Cardiac muscle cell (in vitro differentiated cells and primary cell): ENCODE measurements at places on chromosomes 12 and 14. TPM values are rescaled to one million over a fixed set of nuclear protein-coding genes. Genes with fewer than 3 reads are reported as not detected.

DNA sequence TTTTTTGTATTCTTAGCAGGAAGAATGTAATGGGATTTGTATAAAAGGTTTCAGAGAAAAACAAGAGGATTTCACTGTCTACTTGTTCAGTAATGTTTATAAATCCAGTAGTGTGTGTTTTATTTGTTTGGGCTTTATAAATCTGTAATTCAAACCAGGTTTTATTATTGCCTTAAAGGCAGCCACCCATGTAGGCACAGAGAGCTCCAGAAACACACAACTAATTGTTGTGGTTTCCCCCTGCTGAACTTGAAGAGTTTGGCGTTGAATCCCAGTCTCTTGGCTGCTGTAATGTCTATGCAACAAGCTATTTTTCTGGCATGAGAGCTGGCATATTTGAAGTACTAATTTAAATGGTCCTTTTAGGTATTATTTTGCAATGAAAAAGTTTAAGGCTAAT is 63.4 kb upstream of the SLCO1C1 start:
- no peaks in the 10 kb centered on the region for H3K27me3 ChIP-seq
- H3K4me1 ChIP-seq: peaks cover 29% of the 10 kb centered on the region
- H3K36me3 ChIP-seq: no peaks in the 10 kb centered on the region
- no peak overlapping the region for H3K4me3 ChIP-seq

DNA sequence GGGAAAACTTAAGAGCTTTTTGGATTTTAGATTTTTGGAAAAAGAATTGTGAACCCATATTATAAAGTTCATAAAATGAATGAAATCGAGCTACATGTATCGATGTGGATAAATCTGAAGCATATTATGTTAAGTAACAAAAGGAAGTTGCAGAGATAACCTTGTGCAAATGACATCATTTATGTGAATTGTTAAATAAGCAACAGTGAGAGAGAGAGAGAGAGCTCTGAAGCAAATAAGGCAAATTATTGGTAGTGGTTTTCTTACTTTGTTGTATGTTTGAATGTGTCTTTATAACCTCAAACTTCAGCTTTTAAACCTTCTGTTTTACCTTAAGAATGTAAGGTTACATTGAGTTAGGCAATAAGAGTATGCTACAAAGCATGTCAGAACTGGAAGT is 78.8 kb downstream of the ERC1 start:
- H3K4me3 ChIP-seq: no peak overlapping the region
- no peaks in the 10 kb centered on the region for H3K27me3 ChIP-seq
- no peaks in the 10 kb centered on the region for H3K4me1 ChIP-seq
- H3K27ac ChIP-seq: no peak overlapping the region
- no peak for DNase-seq

DNA sequence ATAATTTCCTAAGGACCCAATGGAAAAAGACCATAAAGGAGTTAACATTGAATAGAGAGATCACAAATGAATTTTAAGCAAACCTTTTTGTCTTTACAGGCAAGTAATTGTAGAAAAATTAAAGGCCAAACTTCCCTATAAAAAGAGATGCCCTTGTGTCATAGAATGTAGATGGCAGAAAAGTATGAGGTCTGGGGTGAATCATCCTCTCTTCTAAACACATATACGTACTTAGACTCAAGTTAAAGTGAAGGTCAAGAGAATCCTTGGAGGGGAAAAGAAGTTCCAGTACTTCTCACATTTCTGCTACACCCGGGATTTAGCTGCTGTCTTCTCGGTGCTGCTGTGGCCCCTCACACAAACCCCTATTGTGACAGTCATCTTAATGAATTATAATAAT is 116.2 kb upstream of the ARID2 start:
- DNase-seq: no peak
- no peaks in the 10 kb centered on the region for H3K4me1 ChIP-seq
- H3K4me3 ChIP-seq: no peak overlapping the region
- H3K27ac ChIP-seq: no peak overlapping the region
- no peaks in the 10 kb centered on the region for H3K27me3 ChIP-seq

- no peaks in the 10 kb centered on the region for H3K4me1 ChIP-seq
- no peaks in the 10 kb centered on the region for H3K27me3 ChIP-seq
- H3K4me3 ChIP-seq: no peak overlapping the region
These were observed 58.2 kb upstream of the STRN3 start for GRCh38 chr14:31084385-31084784.

DNA sequence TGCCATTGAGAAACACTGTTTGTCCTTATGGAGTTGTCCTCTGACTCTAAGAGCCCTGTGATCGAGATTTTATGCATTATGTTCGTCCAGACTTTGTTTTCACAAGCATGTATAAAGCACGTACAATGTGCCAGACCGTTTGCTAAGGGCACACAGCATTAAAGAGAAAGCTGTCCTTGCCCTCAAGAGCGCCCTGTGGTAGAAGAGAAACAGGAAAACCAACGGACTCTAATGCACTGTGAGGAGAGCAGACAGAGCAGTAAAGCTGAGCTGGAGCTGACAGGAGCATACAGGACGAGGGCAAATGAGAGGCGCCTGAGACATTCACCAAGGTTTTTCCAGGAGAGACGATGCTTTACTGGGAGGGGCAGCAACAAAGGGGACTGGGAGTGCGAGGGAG is 66.2 kb upstream of the OVCH1 start:
- no peaks in the 10 kb centered on the region for H3K36me3 ChIP-seq
- H3K27ac ChIP-seq: peak overlapping the region; percentile 52
- H3K4me3 ChIP-seq: no peak overlapping the region
- H3K4me1 ChIP-seq: peaks cover 39% of the 10 kb centered on the region
- no peaks in the 10 kb centered on the region for H3K27me3 ChIP-seq
- DNase-seq: no peak

GRCh38 chr12:69694123-69694522 is 5.0 kb downstream of the BEST3 start:
- H3K4me3 ChIP-seq: no peak overlapping the region
- no peak for DNase-seq
- H3K36me3 ChIP-seq: no peaks in the 10 kb centered on the region
- no peak overlapping the region for H3K27ac ChIP-seq

DNA sequence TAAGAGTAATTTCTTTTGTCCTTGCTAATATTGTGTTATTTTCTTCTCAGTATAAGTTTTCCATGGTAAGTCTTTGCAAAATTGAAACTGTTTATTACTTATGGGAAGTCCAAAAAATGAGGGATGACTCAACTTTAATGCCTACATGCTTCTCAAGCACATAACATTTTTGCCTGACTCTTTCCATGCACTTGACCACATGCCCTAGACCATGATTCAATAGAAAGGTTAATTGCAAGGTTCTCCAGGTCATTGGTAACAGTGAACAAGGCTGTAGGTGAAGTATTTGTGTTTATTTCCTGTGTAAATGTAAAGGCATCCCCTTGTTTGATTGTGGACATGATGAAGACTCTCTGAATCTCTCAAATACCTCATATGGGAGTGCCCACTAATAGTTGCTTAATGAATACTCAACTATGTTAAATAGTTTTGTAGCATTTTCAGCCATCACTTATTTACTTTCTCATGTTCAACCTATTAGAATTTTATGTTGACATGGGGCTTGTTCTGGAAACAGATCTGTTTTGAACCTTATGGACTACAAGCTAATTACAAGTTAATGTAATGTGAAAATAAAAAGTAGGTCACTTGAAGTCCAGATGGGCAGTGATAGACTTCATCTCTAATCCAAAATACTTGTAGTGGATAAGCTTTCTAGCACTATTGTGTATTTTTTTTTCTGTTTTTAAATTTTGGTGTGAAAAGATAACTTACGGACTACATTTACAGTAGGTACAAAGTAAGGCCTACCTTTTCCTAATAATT is 131.7 kb downstream of the TMTC2 start:
- no peak overlapping the region for H3K27ac ChIP-seq
- no peak overlapping the region for H3K4me3 ChIP-seq
- H3K4me1 ChIP-seq: peaks cover 5% of the 10 kb centered on the region

GRCh38 chr12:59763835-59764234 is 168.0 kb downstream of the SLC16A7 start:
- no peaks in the 10 kb centered on the region for H3K4me1 ChIP-seq
- H3K36me3 ChIP-seq: no peaks in the 10 kb centered on the region
- no peaks in the 10 kb centered on the region for H3K27me3 ChIP-seq
- H3K4me3 ChIP-seq: no peak overlapping the region
- no peak overlapping the region for H3K27ac ChIP-seq

DNA sequence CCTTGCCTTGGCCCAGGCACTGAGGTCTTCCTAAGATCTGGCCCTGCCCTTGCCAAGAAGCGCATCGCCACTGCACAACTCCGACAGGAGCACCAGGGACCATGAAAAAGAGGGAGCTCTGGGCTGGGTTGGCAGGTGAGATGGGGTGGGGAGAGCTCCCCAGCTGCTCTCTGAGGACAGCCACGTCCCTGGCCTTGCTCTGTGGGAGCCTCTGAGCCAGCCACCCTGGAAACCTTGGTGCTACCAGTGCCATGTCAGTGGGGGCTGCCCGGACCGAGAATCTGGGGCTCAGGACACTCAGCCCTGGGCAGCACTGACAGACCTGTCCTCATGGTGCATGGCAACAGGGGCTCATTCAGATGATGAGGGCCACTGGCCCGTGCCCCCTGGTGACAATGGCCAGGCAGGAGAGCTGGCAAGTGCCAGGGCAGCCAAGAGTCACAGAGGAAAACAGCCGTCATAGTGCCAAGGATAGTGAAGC is 134.8 kb downstream of the ZFP36L1 start:
- DNase-seq: no peak
- H3K27me3 ChIP-seq: no peaks in the 10 kb centered on the region

DNA sequence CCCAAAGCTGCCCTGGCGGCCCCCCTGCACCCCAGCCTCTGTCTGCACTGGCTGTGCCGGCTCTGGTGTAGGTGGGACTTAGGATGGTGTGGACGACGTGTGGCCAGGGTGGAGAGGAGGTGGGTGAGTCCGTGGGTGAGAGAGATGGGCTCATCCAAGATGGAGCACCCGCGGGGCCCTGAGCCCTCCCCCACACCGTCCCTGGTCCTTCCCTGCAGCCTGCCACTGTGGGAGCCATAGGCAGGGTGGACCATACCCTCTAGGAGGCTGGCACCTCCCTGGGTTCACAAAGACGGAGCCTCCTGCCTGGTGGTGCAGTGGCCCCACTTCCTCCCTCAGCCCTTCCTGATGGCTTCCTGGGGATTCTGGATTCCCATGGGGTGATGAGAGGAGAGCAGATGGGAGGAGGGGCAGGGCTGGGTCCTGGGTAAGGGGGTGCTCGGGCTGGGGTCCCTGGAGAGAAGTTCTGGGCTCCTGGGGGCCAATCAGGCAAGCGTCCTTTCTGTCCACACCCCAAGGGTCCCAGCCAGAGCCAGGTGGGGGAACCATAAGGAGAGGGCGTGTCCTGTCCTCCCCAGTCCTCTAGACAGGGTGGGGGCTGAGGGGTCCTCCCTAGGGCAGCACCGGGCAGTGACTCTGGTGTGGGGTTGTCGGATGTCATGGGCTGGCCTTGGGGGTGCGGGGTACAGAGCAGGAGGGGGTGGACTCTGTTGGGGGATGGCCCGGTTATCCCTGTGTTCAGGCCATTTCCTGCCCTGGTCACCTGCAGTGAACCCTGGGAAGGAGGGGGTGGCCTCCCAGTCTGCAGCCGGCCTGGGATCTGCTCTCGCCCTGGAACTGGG is 384.8 kb downstream of the TMEM121 start:
- no peak overlapping the region for H3K4me3 ChIP-seq
- no peak overlapping the region for H3K27ac ChIP-seq
- no peaks in the 10 kb centered on the region for H3K36me3 ChIP-seq
- H3K4me1 ChIP-seq: no peaks in the 10 kb centered on the region
- no peaks in the 10 kb centered on the region for H3K27me3 ChIP-seq
- DNase-seq: no peak

DNA sequence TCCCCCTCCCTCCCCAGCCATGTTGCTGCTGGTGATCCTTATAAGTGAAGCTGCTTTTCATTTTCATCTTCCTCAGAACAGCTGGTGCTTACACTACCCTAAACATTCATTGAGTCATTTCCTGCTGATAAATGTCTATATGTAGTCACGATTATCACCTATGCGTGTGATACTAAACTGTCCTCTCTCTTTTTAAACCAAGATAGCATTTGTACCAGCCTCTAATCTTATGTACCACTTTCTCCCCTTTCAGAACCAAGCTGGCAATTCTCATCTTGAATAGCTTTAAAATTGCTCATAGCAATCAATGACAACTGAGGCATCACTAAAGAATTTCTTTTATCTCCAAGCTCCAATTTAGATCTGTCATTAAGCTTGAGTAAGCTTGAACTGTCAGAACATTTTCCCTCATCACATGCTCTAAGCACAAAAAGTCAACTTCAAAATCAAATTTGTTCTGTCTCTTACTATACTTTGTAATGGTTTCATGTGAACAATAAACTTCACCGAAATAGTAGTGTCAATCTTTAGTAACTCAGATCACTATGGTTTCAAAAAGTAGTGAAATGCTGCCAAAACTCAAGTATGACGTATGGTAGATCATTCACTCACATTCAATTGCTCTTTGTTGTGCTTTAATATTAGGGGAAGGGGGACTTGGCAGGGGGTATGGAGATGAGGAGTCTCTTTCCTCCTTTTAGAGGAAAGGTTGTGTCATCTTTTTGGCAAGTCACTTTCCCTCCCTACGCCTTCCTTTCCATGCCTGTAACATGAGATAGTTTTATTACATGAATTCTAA is 178.1 kb upstream of the NOVA1 start:
- DNase-seq: peak; percentile 67
- H3K27me3 ChIP-seq: no peaks in the 10 kb centered on the region
- no peak overlapping the region for H3K27ac ChIP-seq
- no peaks in the 10 kb centered on the region for H3K36me3 ChIP-seq
- H3K4me1 ChIP-seq: no peaks in the 10 kb centered on the region

DNA sequence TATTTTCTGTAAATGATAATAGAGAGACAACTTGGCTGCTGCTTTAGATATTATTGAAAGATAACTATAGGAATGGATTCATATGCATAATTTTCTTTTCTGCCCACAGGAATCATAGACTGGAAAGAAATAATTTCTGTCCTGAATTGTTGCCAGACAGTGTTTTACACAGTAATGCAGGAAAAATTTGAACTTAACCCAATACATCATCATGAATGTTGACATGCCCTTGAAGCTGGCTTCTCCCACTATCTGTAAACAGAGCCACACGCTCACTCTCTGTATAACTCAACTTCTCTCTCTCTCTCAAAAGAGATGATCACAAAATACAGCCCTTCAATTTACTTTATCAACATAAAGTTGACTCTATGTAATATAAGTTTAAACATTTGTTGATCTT is 56.6 kb downstream of the PAX9 start:
- no peak overlapping the region for H3K4me3 ChIP-seq
- H3K36me3 ChIP-seq: no peaks in the 10 kb centered on the region
- peaks cover 2% of the 10 kb centered on the region for H3K27me3 ChIP-seq
- no peaks in the 10 kb centered on the region for H3K4me1 ChIP-seq

Gene TSHR
- 0.32 and 1.2 TPM in 2 replicates for total RNA-seq

Gene SLC5A8
- not detected in 2 replicates for total RNA-seq

Gene LRRC43
- total RNA-seq: 1.3 and 5.2 TPM in 2 replicates

Gene ASIC1
- 5.0 and 7.0 TPM in 2 replicates for total RNA-seq
